ENCODE measurements at places on chromosomes 5 and 9.

DNA sequence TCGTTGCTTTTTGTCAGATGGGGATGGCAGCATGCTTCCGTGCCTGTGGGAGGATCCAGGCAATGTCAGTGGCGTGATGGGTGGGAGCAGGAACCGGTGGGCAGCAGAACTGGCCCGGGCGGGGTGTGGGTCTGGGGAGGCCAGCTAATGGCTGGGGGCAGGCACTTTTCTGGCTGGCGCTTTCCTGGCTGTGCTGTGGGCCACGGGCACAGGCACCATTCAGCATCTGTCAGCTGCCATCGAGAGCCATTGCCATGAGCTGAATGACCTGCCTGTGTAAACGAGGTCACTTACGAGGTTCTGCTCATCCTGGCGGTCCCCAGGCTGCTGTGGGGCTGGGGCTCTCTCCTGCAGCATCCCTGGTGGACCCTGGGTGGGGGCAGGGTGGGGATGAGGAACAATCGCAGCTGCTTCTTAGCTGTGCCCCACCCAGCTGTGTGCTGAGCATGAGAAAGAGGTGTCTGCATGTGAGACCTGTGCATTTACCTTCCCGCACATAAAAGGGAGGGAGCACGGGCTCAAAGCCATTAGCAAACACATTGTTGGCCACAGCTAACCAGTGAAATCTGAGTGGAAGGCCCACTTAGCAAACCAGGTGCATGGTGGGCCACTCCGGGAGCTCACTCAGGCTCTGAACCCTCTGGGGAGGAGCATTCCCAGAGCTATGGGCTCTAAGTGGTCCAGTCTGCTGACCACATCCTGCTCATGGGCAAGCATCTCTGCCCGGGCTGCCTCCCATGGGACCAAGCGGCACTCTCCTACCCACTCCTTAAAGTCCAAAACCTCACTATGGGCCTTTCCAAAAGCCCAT, 41.3 kb upstream of the OLFM1 start:
- DNase-seq: no peak

DNA sequence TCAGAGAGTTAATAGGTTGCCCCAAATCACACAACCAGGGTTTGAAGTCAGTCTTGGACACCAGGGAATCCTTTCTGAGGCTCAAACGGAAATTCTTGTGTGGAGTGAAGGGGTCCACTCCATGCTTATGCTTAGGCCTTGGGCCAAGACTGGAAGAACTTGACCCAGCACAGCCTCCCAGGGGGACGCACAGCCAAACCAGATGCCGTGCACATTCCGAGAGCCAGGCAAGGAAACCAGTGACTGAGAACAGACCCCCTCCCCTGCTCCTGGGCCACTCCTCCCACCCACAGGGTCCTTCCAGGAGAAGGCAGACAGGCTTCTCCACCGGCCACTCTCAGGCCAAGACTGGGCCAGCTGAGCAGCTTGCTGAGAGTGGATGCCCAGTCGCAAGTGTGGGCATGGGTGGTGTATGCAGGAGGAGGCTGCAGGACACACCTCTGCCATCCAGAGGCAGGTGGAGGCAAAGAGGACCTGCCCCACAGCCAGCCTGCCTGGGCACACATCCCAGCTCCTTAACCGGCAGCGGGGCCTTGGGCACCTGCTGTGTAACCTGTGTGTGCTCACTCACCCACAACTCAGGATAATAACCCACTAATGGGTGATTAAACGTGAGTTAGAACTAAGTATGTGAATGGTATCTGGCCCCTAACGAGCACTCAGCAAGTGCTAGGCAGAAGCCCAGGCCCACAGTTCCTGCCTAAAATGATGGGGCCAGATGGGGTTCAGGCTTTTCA, 38.0 kb downstream of the NIPAL4 start:
- DNase-seq: no peak

DNA sequence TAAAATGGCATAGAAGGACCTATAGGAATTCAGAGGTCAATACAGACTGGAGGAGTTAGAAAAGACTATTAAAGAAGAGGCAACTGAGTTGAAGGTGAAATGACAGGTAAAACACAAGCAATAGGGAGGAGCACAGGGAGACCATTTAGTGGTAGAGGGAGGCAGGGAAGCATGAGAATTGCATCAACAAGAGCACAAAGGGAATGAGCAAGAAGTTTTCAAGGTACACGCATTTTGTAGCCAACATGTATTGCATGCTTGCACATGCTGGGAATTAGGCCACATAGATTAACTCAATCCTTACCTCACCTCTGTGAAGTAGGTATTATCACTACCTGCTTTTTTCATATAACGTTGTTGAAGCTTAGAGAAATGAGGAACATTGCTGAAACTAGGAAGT, 42.3 kb downstream of the PLPP1 start:
- no peak for DNase-seq

- DNase-seq: peak; percentile 29
Measured at GRCh38 chr9:124286292-124286931, 28.7 kb downstream of the NEK6 start.

Measured in activated T-helper 1 cell treated with anti-CD3 and anti-CD28 coated beads, Interleukin-2, amount 50 U/mL, for 16 hours (primary cell).